ENCODE measurements at places on chromosomes 5 and 9.

GRCh38 chr9:14661421-14662059 is 31.7 kb downstream of the ZDHHC21 start:
- no peak for DNase-seq

DNA sequence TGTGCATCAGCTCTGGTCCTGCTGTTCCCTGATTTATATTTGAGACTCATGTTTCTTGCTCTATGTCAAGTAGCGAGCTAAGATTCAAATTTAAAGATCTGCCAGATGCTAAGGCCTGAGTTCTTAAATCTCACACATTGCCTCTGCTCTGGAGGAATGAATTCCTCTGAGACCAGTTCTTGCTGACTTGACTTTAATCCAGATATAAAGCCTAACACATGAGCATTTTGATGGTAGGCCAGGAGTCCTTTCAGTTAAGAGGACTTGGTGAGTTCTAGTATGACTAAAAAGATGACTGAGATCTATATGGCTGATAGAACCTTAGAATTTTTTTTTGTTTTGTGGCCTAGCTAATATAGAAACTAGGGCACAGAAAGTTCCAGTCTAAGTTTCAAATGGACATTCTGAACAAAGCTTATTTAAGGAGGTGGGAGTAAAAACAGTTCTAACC is 1.3 kb upstream of the INIP start:
- no peak for DNase-seq

GRCh38 chr5:131747180-131748105 is 49.4 kb downstream of the FNIP1 start:
- DNase-seq: no peak

- no peak for DNase-seq
Measured at GRCh38 chr9:113350107-113350661, 843 bp downstream of the BSPRY start.

DNA sequence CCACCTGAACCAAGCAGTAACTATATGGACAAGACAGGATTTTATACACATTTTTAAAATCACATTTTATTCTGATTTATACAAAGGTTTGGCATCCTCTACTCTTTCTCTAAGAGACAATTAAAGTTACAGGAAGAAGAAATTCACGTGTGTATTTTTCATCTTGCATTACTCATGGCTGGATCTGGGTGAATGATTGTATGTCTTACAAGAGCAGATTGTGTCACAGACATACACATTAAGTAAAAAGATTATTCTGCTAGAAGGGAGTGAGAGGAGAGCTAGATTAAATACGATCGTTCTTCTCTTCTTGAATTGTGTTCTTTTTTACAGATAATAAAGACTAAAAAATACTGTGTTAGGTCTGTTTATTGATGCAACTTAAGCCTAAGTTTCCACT is 20.8 kb upstream of the CEP120 start:
- DNase-seq: no peak

DNA sequence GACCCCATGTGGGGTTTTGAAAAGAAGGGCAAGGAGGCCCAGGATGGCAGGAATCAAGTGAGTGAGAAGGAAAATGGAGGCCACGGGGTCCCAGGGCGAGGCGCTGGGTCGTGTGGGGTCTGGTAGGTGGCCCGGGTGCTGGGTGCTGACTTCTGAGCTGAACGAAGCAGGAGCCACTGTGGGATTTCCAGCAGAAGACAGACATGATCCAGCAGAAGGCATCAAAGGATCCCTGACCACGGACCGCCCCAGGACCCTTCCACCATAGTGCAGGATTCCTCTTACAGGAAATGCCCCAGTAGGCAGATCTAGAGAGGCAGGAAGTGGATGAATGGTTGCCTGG is 106.7 kb downstream of the ADAMTS2 start:
- DNase-seq: no peak

DNA sequence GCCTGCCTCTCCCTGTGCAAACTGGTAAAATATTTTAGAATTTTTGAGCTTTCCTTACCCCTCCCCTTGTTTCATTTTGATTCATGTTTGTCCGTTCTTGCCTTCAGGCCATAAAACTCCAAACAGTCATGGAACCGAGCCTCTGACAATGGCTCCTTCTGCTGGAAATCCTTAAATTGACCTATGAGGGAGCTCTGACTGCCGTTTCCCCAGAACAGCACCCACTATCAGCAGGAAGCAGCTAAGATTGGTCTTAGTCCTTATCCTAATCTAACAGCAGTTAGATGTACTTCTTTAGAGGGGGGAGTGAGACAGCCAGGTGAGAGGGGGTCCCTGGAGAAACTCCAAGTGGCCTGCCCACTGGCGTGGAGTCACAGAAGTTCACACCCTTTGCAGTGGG is 106.7 kb downstream of the FAM174A start:
- DNase-seq: no peak

GRCh38 chr5:19910136-19910535 is 77.9 kb downstream of the CDH18 start:
- DNase-seq: no peak

- DNase-seq: no peak
Measured at GRCh38 chr5:74623748-74624408, 16.6 kb downstream of the ENC1 start.

- DNase-seq: no peak
Measured at GRCh38 chr5:103021314-103021713, 98.6 kb downstream of the GIN1 start.

DNA sequence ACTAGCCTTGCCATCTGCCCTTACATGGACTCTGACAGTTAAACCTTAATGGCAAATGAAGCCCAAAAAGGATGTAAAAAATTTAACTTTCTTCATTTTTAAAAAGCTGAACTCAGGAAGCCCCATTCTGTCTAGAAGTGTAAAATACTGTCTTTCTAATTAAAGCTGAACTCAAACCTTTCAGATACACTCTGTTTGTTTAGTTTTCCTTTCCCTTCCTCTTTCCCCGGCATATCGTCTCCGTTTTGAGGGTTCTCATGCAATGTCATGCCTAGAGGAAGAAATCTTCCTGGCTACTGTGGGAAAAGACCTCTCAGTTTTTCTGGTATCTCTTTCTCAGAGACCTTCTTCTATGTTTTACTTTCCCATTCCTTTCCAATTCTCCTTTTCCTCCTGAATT is 841.5 kb downstream of the DTWD2 start:
- DNase-seq: no peak

GRCh38 chr9:134011401-134011800 is 13.9 kb upstream of the BRD3OS start:
- no peak for DNase-seq

- no peak for DNase-seq
Measured at GRCh38 chr9:10268531-10269485, 344.0 kb downstream of the PTPRD start.

DNA sequence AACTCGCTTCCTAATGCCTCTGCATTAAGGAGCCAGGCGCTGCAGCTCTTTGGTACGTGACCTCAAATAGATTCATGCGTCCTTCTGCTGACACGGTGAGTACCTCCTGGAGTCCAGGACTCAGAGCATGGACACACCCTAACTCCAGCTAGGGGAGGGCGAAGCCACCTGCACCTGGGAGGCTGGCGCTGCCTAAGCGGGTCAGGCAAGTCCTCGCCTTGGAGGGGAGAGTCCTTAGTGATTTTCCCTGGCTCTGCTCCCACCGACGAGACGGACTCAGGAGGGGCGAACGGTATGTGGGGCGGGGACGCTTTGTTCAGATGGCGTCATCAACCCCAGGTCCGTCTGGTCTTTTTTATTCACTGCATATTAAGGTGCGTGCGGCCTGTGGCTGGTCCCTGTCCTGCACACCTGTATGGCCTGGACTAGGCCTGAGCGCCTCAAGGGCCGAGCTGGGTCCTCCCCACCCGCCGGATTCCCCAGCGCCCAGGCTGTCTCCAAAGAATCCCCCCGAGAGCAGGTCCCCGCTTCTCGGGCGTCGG is 50.3 kb downstream of the NSUN2 start:
- DNase-seq: no peak

DNA sequence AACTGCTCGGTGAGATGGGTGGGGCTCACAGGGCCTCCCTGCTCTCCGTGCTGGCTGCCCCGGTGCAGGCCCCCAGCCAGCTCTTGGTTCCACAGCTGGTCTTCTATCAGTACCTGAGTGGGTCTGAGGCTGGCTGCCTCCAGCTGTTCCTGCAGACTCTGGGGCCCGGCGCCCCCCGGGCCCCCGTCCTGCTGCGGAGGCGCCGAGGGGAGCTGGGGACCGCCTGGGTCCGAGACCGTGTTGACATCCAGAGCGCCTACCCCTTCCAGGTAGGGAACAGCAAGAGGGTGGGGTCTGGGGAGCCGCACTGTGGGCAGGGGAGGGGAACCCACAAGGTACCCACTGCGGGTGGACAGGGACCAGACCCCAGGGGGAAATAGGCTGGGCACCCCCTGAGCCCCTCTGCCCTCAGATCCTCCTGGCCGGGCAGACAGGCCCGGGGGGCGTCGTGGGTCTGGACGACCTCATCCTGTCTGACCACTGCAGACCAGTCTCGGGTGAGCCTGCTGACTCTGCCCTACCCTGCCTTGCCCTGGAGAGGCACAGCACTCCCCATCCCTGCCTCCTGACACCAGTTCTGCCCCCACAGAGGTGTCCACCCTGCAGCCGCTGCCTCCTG is 2.8 kb downstream of the MAMDC4 start:
- DNase-seq: no peak

DNA sequence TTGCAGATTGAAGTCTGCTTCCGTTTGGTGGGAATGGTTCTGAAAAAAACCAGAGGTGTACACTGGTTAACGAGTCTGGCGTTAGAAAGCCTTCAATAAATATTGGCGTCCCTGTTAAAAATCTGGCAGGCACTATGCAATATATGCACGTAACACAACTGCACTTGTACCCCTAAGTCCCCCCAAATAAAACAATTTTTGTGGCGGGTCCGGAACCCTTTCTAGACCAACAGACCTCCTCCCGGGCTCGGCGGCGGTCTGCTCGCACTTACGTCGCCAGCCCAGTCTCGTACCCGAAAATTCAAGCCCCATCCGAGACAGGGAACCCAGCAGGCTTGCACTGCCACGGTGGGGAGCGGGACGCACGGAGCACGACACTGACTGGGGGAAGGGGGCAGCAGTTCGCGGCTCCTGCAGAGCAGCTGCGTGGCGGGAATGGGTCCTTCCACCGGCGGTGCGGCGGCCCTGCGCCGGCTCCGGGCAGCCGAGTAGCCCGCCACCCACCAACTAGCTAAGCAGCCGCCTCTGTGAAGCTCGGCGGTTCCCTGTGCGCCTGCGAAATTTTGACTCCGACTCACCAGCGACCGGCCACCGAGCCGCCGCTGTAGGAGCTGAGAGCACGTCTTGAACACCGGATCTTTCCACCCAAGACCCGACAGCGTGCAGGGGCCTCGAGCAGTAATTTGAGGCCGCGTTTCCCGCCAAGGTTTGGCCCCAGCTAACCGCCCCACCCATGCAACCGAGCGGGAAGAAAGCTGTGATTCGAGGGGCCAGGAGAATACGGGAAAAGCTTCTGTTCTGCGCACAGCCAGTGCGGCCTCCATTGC is 3.9 kb downstream of the MCIDAS start:
- no peak for DNase-seq

- DNase-seq: no peak
Measured at GRCh38 chr5:37696190-37697021, 143.4 kb downstream of the GDNF start.

DNA sequence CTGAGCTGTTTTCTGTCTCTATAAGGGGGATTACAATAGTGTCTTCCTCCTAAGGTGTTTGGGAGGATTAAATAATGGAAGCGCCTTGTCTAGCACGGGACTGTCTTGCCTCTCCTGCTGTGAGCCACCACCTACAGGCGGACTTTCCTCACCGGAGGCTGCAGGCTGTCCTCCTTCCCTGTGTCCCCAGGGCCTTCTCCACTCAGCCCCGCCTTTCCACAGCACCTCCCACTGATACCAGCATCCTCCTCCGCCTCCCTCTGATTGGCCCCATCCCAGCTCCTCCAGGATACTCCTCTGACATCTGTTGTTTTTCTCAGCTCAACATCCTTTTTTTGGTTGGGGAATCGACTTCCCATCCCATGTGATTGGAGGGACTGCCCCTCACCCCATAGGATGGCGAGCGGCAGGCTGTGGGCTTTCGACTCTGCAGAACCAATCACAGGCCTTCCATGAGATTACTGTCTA is 851 bp upstream of the ZDHHC12 start:
- no peak for DNase-seq

DNA sequence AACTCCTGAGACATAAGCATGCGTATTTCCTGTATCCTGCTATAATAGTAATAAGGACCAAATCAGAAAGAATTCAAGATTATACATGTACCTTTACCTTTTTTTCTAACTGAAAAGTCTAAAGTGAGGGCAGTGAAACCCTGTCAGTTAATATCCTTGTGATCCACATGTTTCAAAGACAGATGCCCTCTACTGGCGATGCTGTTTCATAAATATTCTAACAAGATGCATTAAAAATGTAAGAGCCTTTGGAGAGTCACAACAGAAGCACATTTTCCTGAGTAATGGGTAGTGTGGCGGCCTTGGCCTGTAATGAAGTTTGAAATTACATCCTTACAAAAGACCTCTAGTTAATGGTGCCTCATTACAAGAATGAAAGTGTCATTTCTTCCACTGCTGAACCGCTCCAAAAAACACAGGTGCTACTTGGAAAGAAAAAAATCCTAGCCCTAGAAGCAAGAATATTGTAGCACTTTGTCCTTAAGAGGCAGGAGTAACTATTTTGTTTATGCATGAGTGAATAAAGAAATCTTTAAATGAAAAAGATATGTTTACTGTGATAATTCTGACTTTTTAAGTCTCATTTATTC is 232.6 kb downstream of the EPB41L4A start:
- no peak for DNase-seq

DNA sequence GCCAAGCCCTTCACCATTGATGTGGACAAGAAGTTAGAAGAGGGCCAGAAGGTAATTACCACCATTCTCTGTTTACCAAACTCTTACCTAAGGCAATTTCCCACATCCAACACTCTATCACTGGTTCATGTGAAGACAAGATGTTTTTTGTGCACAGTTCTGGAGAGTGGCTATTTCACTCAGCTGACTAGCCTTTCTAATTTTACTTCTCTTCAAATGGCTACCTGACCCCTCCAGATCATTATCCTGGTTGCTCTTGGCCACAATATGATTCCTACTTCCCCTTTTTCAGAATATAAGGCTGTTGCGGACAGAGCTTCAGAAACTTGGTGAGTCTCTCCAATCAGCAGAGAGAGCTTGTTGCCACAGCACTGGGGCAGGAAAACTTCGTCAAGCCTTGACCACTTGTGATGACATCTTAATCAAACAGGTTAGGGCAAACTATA is 7.1 kb downstream of the KIF20A start:
- DNase-seq: no peak

DNA sequence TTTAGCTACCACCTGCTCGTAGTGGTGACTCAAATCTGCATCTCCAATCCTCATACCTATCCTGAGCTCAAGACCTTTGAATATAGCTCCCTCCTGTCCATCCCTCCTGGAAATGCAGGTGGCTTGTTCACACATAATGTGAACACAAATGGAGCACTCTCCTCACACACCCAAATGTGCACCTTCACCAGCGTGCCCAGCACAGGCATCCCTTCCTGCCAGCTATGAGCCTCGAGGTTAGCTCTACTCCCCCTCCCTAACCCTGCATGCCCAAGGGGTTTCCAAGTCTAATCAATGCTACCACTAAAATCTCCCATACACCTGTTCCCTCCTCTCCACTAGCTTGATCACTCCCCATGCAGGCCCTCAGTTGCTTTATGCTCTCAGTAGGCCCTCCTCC is 2.2 kb upstream of the TGFBI start:
- DNase-seq: no peak

GRCh38 chr9:79061752-79062616 is 509.8 kb upstream of the TLE4 start:
- DNase-seq: no peak

- DNase-seq: no peak
Measured at GRCh38 chr5:6711409-6712141, 1.7 kb upstream of the TENT4A start.

All from C1 segment of cervical spinal cord (tissue), 14 donors.